ENCODE measurements at places on chromosomes 12 and 14. TPM values are rescaled to one million over a fixed set of nuclear protein-coding genes. Genes with fewer than 3 reads are reported as not detected.

Gene GPR137C
- 0.34 TPM for polyA plus RNA-seq

Gene GZMH
- not detected for polyA plus RNA-seq

Gene ASCL1
- not detected for polyA plus RNA-seq

Gene AICDA
- not detected for polyA plus RNA-seq

Gene OTX2
- polyA plus RNA-seq: not detected

Gene DCN
- 944 TPM for polyA plus RNA-seq

Gene ARF3
- 292 TPM for polyA plus RNA-seq

Gene SLC25A21
- 0.50 TPM for polyA plus RNA-seq

Gene GCN1
- polyA plus RNA-seq: 59.7 TPM

Gene CEBPE
- not detected for polyA plus RNA-seq

Gene SLC5A8
- not detected for polyA plus RNA-seq

Gene DDX55
- polyA plus RNA-seq: 13.8 TPM

Gene GZMB
- polyA plus RNA-seq: not detected

Gene TAS2R42
- not detected for polyA plus RNA-seq

Gene C1QL4
- polyA plus RNA-seq: not detected

Gene DTX1
- polyA plus RNA-seq: not detected

Gene KRT81
- 24.7 TPM for polyA plus RNA-seq

Gene PIWIL1
- polyA plus RNA-seq: not detected

Gene SLC38A4
- 7.4 TPM for polyA plus RNA-seq

Gene PALS1
- polyA plus RNA-seq: 9.3 TPM

Gene ESRRB
- not detected for polyA plus RNA-seq

Gene DBX2
- not detected for polyA plus RNA-seq

Gene NR1H4
- not detected for polyA plus RNA-seq

Gene KRT83
- 0.07 TPM for polyA plus RNA-seq

Gene FOXG1
- not detected for polyA plus RNA-seq

Gene RNU7-1
- not detected for polyA plus RNA-seq

Gene FAM186B
- 0.12 TPM for polyA plus RNA-seq

All from BJ (cell line).